HT1080 (cell line): ENCODE measurements at places on chromosomes 6 and 20.

- no peak for DNase-seq
Observed at GRCh38 chr6:17998003-17998402, 10.6 kb upstream of the KIF13A start.

DNA sequence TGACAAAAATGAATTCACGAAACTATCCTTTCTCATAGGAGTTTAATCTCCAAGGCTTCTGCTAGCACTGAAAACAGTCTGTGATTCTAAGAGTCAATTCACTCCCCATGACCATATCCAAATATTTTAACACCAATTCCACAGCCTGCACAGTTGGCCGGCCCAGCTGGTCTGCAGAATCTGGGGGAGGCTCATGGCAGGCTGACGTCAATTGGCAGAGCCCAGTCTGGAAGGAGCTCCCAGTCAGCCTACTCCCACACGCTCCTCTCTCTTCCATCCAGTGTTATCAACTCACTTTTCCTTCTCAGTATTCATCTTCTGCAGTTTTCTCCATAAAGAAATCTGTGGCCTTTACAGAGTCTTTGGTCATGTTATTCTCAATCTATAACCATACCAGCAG lies 111.0 kb downstream of the TBXT start:
- no peak for DNase-seq

DNA sequence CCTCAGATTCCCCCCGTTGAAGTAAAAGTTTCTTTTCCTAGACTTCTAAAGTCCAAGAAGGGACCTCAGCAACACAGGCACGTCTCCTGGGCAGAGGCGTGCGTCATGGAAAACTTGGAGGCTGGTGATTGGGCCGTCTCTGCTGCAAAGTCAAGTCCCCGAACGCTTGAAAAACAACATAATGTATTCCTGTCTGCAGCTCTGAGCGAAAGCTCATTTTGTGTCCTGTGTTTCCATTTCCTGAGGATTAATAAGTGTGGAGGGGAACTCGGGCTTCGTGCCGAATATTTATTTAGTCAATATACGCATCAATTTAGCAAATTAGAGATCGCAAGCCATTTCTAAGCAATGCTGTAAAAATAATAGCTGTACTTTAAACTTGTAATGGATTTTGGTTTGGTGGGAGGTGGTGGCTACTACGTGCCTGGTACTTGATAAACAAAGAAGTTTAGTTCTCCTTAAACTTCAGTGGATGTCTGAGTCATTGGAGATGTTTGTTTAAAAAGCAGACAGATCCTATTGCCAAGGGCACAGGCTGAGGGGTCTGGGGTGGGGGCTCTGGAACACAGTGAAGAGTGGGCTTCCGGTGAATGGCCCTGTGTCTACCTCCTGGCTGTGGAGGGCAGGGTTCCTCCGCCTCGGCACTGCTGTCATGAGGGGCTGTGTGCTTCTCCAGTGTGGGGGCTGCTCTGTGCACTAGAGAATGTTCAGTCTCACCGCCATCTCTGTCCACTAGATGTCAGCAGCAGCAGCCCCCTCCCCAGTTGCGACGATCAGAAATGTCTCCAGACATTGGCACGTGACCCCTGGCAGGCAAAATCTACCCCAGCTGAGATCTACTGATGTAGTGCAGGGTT lies 21.8 kb downstream of the PCK1 start:
- no peak for DNase-seq

- no peak for DNase-seq
Observed at GRCh38 chr6:19805129-19805481, 32.1 kb upstream of the ID4 start.
